Thyroid gland (tissue), 4 donors: ENCODE measurements at places on chromosomes 6 and 20. TPM values are rescaled to one million over a fixed set of nuclear protein-coding genes. Genes with fewer than 3 reads are reported as not detected.

Gene HLA-G
- not detected for total RNA-seq

Gene SNAP25
- total RNA-seq: 0.67 TPM

Gene AVP
- not detected for total RNA-seq

Gene EEF1A2
- total RNA-seq: 2.0 TPM

Gene VWA7
- total RNA-seq: 1.2 TPM

Gene GINS1
- 0.89 TPM for total RNA-seq

Gene ECT2L
- total RNA-seq: 0.11 TPM

Gene LY6G5C
- 0.83 TPM for total RNA-seq

Gene THBD
- 70.5 TPM for total RNA-seq

Gene DLK2
- total RNA-seq: 0.89 TPM

Gene UNC5CL
- 0.93 TPM for total RNA-seq

- no peak for DNase-seq
Measured at GRCh38 chr6:49790341-49790740, 3.3 kb upstream of the PGK2 start.

DNA sequence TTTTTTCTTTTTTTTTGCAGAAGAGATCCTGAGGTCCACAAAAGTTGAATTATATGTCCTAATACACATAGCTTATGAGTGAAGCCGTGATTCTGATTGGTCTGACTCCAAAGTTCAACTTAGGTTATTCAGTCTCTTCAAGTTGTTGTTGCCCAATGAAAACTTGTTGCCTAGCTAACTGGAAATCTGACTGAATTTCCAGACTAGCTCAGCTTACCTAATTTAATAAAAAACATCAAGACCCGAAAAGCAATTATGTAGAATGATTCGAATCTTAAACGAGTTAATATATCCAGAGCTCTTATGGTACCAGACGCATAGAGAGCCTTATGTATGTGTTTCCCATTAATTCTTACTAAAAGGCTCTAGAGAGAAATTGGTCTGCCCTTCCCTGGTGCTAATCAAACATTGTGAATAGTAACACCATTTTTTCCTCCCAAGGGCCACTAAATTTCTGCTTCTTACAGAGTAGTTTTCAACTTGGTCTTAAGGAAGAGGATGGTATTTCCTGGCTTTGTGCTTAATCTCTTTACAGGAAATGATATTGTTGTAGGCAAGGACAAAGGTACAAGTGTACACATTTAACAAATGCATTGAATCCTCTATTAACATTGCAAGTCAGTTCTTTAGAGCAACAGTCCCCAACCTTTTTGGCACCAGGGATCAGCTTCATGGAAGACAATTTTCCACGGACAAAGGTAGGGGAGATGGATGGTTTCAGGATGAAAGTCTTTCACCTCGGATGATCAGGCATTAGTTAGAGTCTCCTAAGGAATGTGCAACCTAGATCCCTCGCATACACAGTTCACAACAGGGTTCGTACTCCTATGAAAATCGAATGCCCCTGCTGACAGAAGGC is 107.9 kb downstream of the TSHZ2 start:
- DNase-seq: no peak

GRCh38 chr6:34150766-34151165 is 4.9 kb upstream of the GRM4 start:
- no peak for DNase-seq

- no peak for DNase-seq
Measured at GRCh38 chr6:22281341-22282085, 15.3 kb downstream of the PRL start.

DNA sequence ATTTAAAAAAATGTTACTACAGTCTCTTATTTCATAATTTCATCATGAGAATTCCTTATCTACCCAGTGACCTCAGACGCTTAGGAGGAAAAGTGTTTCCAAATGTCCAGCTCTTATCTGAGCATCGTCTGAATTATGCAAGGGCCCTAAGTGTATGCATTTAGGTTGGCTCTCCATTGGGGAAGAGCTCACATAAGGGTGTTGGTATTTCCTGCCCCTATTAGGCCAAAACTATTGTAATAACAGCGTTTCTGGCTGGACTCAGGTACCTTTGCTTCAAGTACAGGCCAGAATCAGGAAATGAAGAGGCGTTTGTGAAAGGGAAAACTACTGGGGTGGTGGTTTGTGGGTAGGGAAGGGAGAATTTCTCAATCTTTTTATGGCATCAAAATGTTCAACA is 40.4 kb upstream of the SGK1 start:
- no peak for DNase-seq

DNA sequence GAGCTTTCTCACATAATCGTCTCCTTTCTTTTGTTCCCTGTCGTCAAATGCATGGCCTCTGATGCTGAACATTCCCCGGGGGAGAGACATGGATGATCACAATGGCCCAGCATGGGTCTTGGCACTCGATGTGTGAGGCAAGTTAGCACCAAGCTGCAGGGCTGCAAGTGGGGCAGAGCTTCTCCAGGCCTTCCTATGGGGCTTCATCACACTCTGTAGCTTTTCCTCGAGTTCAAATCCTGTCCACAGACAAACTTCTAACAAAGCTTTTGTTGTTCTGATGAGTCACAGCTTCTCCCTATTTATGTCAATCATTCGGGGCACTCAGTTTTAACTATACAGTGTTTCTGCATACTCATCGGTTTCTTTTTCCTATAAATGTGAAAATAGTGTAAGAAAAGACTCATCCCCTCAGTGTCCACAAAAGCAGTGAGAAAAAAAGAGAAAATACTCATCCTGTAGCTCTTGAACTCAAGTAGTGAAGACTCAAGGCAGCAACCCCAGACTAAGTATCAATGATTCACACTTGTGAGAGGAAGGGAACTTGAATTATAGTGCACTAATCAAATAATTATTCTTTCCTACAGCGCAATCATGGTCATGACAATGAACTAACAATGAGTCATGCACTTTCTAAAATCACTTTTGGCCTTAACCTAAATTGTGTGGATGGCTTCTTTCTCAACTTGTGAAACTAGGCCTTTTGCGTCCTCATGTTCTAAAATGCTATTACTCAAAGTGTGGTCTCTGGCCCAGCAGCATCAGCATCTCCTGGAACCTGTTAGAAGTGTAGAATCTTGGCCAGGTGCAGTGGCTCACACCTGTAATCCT is 68.4 kb upstream of the NOX3 start:
- no peak for DNase-seq

GRCh38 chr20:45320948-45321595 is 13.0 kb upstream of the MATN4 start:
- DNase-seq: no peak

DNA sequence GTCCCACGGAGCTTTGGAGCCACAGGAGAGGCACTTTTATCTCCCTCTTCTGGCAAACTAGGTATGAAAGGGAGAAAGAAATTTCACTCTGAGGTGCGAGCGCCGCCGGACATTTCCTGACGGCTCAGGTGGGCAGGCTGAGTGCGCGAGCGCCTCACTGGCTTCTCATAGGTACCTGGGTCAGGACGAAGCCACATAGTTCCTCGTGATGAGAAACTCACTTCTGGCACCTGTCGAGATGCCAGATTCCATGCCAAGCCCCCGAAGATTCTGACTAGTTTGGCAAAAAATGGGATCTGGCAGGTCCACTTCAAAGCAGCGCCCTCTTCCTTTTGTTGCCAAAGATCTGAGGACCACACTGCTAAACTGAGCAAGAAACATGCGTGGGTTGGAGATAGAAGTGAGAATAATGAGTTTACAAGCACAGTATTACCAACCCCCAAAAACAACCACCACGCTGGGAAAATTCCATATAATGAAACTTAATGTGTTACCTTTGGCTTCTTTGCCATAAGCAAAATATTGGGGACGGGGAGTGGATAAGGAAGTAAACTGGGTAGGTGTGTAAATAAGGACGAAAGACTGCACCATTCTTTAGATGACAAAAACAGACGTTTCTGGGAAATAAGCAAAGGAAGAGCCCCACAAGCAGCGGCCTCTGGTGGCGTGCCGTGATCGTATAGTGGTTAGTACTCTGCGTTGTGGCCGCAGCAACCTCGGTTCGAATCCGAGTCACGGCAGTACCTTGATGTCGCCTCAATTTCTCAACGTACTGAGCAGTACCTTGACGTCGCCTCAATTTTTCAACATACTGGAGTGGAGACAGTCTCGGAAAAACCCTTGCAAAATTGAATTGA is 89.8 kb upstream of the PRSS16 start:
- DNase-seq: peak; percentile 58

- DNase-seq: no peak
Measured at GRCh38 chr20:39829661-39830060, 859.4 kb downstream of the MAFB start.

- DNase-seq: peak; percentile 60
Measured at GRCh38 chr20:5642155-5642981, 107.8 kb upstream of the SHLD1 start.

- DNase-seq: no peak
Measured at GRCh38 chr6:4397307-4397706, 261.9 kb upstream of the ECI2 start.

DNA sequence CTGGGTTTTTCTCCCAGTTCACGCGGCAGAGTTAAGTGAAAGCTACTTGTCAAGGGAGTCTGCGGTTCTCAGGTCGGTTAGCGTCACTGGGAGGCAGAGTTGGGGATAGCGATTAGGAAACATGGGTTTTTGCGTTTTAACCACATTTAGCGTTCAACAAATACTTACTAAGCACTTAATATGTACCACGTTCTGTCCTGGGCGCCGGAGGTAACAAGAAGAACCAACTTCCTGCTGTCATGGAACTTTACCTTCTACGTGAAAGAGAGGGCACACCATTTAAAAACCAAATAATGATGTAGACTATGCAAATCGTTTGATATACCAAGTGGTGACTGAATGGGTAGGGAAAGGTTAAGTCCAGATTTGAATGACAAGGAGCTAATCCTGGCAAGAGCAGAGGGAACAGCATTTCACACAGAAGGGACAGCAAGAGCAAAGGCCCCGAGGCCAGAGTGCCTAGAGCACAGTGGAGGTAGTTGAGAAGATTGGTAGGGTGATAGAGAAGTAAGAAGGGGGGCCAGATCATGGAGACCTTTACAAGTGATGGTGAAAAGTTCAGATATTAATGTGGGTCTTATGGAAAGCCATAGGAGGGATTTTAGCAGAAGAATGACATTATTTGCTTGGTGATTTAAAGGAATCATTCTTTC is 744 bp downstream of the RIOK1 start:
- no peak for DNase-seq
